ENCODE measurements at places on chromosomes 1 and 21.
A peak's percentile ranks its signal among the peaks of the same experiment; 100 is the strongest.

DNA sequence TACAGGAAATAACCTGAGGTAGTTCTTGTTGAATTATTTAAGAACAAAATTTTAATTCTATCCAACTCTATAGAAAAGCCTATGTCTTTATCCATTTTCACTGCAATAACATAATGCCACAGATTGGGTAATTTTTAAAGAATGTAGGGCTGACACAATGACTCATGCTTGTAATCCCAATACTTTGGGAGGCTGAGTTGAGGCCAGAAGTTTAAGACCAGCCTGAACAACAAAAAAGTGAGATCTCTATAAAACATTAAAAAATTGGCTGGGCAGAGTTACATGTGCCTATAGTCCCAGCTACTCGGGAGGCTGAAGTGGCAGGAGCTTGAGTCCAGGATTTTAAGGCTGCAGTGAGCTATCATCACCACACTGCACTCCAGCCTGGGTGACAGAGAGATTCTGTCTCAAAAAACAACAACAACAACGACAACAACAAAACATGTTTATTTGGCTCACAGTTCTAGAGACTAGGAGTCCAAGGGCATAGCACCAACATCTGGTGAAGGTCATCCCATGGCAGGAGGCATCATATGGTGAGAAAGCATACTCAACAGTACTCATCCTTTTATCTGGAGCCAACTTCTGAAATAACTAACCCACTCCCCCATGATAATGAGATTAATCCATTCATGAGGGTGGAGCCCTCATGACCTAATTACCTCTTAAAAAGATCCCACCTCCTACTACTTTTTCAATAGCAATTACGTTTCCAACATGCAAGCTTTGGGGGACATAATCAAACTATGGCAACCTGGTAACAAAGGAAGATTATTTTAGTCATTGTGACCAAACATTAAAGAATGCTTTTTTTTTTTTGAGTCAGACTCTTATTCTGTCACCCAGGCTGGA lies 59.6 kb downstream of the ABL2 start:
- peak; percentile 66 for DNase-seq

DNA sequence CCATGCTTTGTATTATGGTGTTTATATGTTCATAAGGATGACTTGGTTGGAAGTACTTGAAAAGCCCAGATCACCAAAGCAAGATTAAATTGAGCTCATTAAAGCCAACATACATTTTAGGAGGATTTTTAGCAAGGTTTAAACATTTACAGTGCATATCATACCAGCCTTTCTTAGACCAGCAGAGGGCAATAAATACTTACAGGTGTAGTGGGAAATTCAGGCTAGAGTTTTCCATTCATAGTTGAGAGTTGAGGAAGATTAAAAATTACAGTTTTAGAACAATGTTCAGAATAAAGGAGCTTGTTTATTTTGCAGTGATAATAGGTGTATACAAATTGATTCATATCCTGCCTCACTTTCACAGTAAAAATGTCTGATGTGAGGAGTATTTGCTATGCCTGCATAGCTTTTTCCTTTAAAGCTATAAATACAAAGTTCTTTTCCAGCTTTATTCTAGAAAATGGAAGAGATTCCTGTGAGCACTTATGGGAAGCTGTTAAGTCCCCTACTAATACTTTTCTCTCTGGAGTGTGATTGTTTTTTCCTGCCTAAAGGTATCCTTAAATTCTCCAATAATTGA lies 35.3 kb downstream of the DTL start:
- DNase-seq = no peak

- no peak for DNase-seq
Observed at GRCh38 chr1:49240709-49241221, 464.1 kb upstream of the BEND5 start.

DNA sequence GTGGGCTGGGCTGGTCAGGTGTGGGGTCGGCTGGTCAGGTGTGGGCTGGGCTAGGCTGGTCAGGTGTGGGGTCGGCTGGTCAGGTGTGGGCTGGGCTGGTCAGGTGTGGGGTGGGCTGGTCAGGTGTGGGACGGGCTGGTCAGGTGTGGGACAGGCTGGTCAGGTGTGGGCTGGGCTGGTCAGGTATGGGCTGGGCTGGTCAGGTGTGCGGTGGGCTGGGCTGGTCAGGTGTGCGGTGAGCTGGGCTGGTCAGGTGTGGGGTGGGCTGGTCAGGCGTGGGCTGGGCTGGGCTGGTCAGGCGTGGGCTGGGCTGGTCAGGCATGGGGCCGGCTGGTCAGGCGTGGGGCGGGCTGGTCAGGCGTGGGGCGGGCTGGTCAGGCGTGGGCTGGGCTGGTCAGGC lies 6.3 kb upstream of the FNDC10 start:
- DNase-seq = no peak

DNA sequence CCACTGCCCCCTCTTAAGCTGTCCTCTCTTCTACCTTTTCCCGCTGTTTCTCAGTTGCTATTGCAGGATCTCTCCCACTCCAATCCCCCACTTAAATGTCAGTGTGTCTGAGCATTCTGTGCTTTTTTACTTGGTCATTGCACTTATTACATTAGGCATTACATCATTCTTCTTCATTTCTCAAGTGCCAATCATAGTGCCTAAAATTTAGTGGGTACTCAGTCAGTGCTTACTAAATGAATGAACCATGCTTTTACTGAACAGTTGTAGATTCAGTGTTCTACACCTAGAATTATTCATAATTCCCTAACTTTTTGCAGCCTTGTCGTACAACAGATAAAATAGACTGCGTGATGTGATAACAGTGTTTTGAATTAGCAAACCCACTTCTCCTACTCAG lies 19.4 kb downstream of the ARMH1 start:
- DNase-seq = no peak

DNA sequence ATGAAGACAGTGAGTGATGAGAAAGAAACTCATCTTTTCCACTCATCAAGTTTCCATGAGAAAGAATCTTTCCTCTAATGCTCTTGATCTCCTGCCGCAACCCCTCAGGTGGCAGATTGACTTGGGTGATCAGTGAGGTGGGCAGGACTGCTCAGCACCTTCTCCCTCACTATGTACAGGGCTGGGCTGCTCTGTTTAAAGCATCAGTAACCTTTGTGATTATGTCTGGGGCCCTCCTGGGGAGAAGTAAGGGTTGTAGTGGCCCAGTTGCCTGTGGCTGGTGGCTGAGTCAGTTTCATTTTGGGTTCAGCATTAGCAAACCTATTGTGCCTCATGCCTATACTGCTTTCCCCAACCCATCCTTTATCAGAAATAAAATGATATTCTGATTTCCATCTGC lies 366.0 kb downstream of the TTLL7 start:
- no peak for DNase-seq

DNA sequence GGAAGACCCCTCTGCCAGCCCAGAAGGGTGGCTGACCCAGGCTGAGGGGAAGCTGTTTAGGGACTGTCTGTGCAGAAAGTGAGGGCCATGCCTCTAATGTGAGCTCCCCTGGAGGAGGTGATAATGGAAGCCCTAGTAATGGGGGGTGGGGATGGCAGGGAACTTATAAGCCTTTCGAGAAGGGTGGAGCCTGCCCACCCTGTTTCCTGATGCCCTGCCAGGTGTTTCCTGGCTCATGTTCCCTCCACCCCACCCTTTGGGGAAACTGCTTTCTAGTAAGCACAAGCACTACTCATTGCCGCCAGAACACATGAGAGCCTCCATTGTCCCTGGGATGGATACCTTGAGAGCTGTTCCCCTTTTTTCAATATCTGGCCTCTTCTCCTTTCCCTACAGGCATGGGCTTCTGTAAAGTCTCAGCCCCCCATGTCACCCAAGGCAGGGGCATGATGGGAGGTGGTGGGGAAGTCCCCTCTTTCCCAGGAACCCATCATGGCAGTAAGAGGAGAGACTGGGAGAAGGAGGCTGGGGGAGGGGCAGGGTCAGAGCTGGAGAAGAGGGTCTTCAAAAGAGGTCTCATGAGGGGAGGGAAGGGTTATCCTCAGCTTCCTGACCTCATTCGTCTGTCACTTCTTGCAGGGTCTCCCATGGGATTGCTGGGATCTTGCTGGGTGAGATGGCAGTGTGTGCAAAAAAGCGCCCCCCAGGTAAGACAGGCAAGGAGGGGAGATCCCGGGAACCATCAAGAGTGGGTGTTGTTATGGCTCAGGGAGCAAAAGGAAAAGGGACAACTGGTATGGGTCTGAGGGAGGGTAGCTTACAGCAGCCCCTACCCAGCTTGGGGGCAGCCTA lies 2.4 kb downstream of the ATP8B2 start:
- DNase-seq = no peak
